AG10803 (cell line): ENCODE measurements at places on chromosomes 2 and 18.

GRCh38 chr2:105882341-105882740, 137.6 kb downstream of the NCK2 start:
- no peak for DNase-seq

DNA sequence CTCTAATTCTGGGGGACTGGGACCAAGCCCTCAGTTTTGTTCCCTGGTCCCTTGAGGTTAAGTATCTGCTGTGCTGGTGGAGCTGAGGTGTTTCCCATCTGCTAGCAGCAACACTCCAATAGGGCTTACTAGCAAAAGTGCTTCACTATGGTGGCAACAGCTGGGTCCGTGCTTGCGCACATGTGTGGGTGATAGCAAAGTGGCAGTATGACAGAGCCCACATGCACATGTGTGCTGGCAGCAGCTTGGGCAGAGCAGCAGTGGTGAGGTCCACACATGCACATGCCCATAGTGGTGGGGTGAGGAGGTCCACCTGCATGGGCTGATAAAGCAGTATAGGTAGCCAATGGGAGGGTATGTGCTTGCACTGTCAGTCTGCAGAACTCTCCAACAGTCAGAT, 1723.7 kb downstream of the SUCLG1 start:
- DNase-seq: no peak

DNA sequence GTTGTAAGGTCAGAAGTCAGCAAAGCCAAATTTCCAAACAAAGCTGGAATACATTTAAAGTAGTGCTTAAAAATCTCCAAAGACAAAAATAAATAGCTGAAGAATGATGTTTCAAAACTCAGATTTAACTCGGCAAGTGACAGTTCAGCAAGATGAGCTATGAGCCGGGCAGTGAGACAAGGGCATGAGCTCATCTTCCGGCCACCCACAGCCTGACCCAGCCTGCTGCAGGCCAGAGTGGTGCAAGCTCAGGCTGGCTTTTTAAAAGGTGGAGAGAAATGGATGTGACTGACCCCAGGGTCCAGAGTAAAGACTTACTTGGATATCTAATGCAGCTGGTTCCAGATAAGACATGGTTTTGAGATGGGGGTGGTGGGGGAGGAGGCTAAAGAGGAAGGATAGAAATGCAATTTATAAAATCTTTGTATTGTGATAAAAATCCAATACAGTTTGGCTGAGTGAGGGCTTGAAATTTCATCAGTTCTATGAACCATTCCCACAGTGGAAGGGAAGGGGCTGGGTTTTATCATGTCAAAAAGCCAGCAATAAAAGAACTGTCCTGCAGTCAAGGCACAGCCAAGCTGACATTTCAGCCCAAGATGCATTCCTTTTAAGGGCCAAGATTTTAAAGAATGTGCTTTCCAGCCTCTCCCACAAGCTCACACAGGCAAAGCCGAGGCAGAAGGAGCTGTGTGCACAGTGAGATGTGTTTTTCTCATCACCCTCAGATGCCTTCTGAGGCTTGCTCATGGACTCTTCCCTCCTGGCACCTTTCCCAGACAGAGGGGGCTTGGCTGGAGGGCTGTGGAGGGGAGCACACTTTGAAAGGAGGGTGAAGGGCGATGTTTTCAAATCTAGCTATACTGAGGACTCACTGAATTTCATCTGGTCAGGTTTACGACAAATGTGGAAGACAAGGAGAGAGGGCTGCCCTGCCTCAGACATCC, 97.9 kb upstream of the KLHL29 start:
- DNase-seq: peak; percentile 92

DNA sequence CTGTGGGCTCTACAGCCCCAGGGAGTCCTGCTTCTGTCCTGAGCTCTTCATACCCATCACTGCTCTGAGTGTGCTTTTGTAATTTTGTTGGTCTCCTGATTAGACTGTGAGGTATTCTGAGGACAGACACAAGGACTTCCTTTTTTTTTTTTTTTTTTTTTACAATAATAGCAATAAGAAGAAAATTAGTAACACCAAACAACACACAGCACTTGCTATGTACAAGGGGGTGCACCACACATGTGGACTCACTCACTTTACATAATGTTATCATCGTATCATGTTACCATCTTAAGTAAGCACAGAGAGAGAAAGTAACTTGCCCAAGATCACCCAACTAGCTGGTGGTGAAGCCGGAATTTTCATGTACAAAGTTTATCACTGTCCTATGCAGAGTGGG, 34.6 kb downstream of the MBP start:
- DNase-seq: peak; percentile 44

DNA sequence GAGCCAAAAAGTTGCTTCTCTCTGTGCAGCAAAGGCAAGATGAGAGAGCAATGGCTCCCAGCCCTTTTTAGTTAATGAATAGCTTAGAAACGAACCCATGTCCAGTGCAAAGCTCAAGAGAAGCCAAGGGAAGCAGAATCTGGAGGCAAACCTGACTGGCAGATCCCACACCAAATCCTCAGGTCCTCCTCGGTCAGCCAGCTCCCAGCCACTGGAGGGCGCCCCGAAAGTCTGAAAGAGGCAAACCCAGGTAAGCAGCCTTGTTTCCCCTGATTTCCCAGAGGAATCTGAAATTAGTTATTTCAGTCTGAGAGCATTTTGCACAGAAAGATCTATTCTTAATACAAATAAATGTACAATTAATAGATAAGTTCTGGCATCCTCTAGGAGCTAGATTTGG, 71.3 kb upstream of the PID1 start:
- DNase-seq: no peak

- no peak for DNase-seq
Observed at GRCh38 chr2:43129676-43130547, 96.5 kb downstream of the ZFP36L2 start.

DNA sequence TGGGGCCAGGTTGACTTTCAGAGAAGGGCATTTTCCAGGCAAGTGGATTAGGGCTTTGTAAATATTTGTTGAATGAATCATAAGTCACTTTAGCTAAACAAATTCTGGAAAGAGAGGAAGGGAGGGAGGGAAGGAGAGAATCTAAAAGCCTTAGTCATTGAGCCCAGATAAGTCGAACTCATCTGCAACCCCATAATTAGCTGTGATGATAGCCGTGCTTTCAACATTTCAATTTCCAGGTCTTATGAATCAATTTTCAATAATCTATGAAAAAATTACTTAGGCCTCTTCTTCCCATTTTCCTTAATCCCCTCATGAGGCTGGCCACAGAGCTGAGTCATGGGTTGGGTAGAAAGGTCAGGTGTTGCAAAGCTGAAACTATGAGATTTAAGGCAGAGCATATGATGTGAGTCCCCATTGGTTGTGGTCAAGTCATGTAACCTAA, 111.9 kb upstream of the MAPRE2 start:
- peak; percentile 51 for DNase-seq

DNA sequence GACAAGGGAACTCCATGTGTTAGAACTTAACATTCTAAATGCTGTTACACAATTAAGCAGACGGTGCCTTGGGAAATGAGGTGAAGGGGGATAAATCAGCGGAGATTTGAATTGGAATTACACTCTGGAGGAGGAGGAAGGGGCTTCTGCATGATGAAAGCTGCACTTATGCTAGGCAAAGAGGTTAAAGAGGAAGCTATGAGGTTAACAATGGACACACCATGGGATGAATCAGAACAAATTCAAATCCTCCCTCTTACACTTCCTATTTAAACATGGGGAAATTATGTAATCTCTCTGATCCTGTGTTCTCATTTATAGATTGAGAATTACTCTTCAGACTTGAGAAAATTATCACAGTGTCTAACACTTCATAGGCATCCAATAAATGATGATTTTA, 121.5 kb upstream of the SIX2 start:
- no peak for DNase-seq
